ENCODE measurements at places on chromosomes 5 and 9.

GRCh38 chr9:99220011-99220410 lies 1.7 kb downstream of the ALG2 start:
- no peak for DNase-seq

- no peak for DNase-seq
Observed at GRCh38 chr9:98874721-98875255, 67.3 kb downstream of the GALNT12 start.

GRCh38 chr5:370311-370958 lies 48.9 kb downstream of the AHRR start:
- no peak for DNase-seq

DNA sequence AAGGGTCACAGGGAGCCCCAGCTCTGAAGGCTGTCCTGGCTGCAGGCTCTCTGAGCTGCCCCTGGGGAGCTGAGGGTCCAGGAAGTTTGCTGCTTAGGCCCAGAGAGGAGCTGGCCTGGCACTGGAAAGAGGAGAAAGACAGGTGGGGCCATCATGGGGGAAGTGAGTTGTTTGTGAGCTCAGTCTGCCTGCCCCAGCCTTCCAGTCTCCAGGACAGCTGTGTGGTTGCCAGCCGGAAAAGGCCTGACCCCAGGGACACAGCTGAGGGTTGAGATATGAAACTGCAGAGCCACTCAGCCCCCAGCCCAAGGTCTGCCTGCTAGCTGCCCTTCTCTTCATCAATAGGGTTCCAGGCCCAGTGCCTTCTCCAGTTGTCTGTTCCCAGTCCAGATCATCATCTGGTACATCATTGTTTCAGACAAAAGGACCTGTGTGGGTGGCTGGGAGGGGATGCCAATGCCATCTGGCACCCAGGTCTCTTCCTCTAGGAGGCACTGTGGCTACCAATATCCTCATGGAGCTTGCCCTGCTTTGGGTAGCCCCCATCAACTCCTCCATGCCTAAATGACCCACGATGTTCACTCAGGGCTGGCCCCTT lies 4.3 kb upstream of the DDX41 start:
- DNase-seq = no peak

- no peak for DNase-seq
Observed at GRCh38 chr9:16642421-16643109, 227.9 kb downstream of the BNC2 start.

DNA sequence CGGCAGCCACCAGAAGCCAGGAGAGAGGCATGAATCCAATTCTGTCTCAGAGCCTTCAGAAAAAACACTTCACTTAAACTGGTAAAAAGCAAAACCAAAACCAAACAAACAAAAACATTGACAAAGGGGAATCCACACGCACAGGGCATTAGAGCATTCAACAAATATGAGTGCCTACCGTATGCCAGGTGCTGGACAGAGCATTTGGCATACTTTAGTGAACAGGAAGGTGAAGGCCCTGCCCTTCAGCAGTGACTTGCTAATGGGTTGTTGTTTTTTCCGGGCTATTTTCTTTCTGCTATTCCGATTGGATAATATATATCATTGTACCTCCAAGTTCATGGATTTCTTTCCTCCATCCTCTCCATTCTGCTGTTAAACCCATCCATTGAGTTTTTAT lies 71.7 kb upstream of the RUFY1 start:
- no peak for DNase-seq

DNA sequence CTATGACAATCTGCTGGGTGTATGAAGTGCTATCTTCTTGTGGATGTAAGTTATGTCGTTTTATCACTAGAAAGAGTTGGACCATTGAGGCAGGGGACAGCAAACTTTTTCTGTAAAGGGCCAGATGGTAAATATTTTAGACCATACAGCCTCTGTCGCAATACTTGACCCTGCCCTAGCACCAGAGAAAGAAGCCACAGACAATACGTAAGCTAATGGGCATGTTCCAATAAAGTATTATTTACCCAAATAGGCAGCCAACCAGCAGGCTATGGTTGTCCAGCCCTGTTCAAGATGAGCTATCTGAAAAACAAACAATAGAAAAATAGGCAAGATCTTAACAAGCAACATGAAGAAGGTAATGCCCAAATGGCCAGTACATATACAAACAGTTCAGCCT lies 36.4 kb downstream of the MTX3 start:
- DNase-seq = no peak

DNA sequence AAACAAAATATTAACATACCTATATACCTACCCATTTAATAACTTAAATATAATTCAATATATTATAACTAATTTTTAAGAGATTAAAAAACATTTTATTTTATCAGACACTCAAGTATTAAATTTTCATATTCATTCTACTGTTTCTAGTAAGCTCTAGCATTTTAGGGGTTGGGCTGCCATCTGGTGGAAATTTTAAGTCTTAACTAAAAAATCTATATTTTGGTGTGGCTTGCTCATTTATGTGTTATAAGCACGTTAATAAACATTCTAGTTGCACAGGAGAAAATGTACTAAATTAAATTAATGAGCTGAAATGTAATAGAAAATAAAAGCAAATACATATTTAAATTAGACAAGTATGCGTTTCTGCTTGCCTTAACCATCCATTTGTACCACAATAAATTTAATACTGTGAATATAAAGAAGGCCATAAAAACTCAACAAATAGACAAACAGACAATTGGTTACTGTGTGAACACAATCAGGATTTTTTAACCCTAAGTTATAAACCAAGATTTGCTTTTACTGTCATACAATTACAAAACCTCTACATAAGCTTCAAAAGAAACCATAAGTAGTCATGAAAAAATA lies 1728.3 kb upstream of the CDH9 start:
- DNase-seq = no peak

GRCh38 chr9:137305798-137306065 lies 3.7 kb upstream of the NRARP start:
- DNase-seq = no peak

GRCh38 chr5:180868960-180869359 lies 7.9 kb upstream of the ZFP62 start:
- peak; percentile 54 for DNase-seq

DNA sequence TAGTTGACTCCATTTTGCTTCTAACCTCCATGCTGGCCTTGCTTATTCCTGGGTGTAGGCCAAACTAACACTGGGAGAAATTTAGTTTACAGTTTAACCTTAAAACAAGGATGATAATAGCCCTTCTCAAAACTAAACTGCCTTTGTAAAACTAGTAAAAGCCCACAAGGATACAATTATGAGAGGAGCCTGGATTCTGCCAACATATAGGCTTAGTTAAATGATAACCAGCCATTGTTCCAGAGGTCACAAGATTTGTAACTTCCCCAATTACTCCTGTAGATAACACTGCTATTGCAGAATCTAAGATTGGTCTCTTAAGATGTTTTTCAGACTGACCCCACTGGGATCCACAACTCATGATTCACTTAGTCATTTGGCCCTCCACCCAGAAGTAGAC lies 2300.3 kb upstream of the C9orf72 start:
- no peak for DNase-seq

DNA sequence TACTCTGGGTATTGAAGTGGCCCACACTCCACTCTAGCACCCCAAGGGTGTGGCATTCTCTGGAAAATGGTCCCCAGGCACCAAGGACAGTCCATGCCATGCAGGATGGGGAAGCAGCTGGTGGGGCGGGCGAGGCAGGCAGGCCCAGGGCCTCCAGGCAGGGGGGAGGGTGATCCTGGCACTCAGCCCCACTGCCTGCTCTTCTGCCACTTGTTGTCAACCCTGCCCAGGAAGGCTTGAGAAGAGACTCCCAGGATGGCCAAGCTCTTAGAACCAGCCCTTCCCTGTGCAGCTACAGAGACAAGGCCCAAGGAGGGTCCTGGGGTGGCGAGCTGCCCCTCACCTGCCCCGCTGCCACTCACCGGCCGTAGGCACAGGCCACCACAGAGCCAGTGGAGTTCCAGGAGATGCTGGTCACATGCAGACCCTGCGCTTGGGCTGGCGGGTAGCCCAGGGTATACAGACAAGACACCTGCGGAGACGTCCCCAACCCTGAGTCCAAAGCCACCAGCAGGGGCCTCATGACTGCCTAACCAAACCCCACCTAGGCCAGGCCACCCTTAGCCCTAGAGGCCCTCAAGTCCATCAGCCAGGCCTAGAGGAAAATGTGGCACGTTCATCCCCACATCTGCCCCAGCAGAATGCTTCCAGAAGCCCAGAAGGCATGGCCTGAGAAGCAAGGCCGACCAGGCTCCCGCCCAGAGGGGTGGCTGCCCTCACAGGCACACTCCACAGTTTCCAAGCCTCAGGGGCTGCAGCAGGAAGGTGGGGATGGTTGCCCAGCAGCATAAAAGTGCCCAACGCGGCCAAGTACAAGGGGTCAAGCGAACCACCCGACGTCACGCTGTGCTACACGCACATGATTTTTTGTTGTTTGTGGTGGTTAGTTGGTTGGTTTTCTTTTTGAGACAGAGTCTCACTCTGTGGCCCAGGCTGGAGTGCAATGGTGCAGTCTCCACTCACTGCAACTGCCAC lies 19.8 kb downstream of the DYNC2I2 start:
- no peak for DNase-seq

DNA sequence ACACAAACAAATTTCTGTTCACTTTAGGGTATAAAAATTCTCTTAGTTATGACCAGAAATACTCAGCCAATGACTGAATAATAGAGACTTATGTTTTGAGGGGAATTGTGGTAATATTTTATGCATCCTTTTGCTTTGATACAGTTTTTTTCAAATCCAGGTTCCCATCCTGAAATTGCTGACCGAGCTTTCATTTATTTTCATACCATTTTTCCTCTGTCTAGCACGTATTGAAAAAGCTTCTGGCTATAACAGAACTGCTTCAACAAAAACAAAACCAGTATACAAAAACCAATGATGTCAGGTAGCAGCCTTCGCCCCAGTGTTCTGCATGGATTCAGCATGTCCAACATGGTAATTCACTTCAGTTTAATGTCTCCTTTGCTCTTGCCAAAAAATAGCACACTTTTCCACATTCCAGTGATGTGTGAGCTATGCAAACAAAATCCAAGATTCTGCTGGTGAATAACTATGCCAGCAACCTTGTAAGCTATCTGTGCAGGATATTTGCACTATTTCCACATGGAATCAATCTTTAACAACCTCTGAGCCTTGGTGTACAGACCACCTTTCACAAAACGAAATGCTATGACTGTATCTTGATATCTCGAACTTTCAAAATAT lies 22.0 kb downstream of the CCNH start:
- no peak for DNase-seq

GRCh38 chr5:61333954-61334867 lies 2.2 kb downstream of the ZSWIM6 start:
- DNase-seq = no peak

GRCh38 chr5:15601274-15601673 lies 101.3 kb downstream of the FBXL7 start:
- no peak for DNase-seq

DNA sequence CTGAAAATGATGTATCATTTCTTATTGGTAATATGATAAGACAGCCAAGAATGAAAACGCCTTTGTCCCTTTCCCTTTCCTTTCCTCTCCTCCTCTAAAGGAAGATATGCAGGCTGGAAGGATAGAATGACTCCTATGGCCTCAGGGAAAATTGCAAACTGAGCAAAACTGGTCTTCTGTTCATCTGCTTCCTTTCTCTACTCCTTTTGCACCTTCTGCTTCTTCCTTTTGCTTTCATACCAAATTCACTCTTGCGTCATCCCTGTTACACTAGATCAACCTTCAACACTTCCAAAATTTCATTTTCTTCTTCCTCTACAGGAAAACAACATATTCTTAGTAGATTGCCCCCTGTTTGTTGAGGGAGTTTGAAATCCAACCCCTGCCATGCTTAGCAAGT lies 234.1 kb downstream of the ADAMTS6 start:
- no peak for DNase-seq

- DNase-seq = no peak
Observed at GRCh38 chr9:132094314-132094791, 14.7 kb upstream of the MED27 start.

DNA sequence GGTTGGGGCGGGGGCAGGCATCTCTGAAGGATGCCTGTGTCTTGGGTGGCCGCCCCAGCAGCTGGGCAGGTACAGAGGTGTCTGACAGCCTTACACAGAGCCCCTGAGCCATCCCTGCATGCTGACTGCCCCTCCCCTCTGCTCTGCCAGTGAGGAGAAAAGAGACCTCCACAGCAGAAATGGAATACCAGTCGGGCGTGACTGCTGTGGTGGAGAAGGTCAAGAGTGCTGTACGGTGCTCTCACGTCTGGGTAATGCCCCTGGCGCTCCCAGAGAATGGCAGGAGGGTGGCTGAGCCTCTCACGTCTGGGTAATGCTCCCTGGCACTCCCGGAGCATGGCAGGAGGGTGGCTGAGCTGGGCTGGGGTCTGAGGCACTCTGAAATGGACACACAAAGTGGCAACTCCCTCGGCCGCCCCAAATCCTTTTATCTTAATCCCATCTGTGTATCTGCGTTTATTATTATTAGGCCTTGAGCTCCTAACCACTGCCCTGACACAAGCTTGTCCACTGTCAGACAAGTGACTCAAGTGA lies 2.5 kb upstream of the RABL6 start:
- no peak for DNase-seq

DNA sequence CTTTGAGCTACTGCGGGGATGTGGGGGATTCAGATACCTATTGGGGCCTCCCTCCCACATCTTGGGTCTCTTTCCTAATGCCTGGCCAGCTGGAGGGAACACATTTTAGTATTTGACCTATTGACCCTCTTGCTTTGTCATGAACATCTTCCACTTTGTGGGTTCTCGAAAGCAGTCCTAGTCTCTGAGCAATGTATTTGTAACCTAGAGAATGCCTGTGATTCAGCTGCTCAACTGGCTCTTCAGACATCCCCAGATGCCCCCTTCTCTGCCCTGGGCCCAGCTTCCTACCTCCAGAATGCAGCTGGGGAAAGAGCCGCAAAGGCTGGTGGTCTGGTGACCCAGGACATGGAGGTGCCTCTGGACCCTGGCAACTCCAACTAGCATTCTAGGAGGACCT lies 32.2 kb downstream of the APTX start:
- DNase-seq = no peak

DNA sequence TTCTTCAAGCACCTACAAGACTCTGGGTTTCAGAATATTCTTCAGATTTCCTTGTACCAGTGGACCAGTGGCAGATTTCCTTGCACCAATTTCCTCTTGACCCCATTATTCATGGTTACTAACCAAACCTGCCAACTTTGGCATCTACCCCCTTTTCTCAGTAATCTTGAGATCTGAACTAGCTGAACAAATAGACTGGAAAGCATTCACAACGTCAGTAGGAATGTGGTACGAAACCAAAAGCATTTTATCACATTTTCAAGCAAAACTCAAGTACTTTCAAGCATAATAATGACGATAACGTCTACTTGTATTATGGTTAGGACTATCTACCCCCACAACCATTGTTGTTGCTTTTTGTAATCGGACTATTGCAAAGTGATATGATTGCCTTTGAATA lies 1217.3 kb downstream of the PTPRD start:
- DNase-seq = no peak
